ENCODE measurements at places on chromosomes 6 and 20. TPM values are rescaled to one million over a fixed set of nuclear protein-coding genes. Genes with fewer than 3 reads are reported as not detected.

- peak overlapping the region; percentile 80 for H3K4me3 ChIP-seq
- peaks cover 89% of the 10 kb centered on the region for H3K4me1 ChIP-seq
- DNase-seq, result no peak
- H3K27me3 ChIP-seq, result no peaks in the 10 kb centered on the region
- peak overlapping the region; percentile 95 for H3K27ac ChIP-seq
These were observed 88.9 kb downstream of the HIVEP2 start for GRCh38 chr6:142855893-142856623.

- H3K4me3 ChIP-seq, result no peak overlapping the region
- H3K27ac ChIP-seq, result no peak overlapping the region
- no peaks in the 10 kb centered on the region for H3K36me3 ChIP-seq
- DNase-seq, result no peak
- H3K4me1 ChIP-seq, result no peaks in the 10 kb centered on the region
- no peaks in the 10 kb centered on the region for H3K27me3 ChIP-seq
These were observed 568.4 kb upstream of the MAP3K7 start for GRCh38 chr6:91155129-91155785.

DNA sequence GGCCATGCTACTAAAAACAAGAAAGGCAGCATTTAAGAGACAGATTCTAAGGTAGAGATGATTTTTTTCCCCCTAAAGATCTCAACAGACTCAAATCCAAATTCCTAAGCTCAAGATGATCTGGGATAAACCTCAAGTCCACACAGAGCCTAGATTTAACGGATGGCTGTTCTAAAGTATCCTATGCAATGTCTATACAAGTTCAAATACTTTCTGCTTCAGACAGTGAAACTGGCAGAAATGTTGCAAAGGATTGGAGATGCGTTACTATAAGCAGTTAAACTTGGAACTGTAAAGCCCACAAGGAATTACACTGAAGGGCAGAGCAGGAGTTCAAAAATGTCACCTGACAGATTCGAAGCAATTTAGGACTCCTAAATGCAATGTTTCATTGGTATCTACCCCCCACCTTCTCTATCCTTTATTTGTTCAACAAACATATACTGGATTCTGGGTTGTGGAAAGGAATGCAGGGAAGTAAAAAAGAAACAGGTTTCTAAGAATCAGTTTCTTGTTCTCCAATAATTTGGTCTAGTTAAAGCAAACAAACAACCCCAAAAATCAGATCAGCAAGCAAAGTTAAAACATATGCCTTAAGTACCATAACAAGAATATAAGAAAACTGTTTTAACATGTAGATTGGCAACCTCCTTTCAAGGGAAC lies 1.6 kb downstream of the DNAAF9 start:
- peaks cover 2% of the 10 kb centered on the region for H3K36me3 ChIP-seq
- DNase-seq, result no peak
- peaks cover 19% of the 10 kb centered on the region for H3K27me3 ChIP-seq
- no peak overlapping the region for H3K27ac ChIP-seq

- no peak overlapping the region for H3K4me3 ChIP-seq
- peaks cover 1% of the 10 kb centered on the region for H3K36me3 ChIP-seq
- H3K27ac ChIP-seq, result no peak overlapping the region
- DNase-seq, result peak; percentile 76
- H3K4me1 ChIP-seq, result peaks cover 53% of the 10 kb centered on the region
These were observed 18.1 kb downstream of the OR2B2 start for GRCh38 chr6:27893836-27894807.

AIF1 gene
- total RNA-seq, result 55.5 TPM

EYA2 gene
- not detected for total RNA-seq

PRR18 gene
- not detected for total RNA-seq

NKAIN4 gene
- not detected for total RNA-seq

NKX2-2 gene
- total RNA-seq, result not detected

All from activated T-helper 1 cell treated with anti-CD3 and anti-CD28 coated beads, Interleukin-12 subunit alpha, Interleukin-12 subunit beta, Interleukin-2, Interleukin-4 antibody, amounts not matched to agents 30 ng/mL and 10 ng/mL and 1 ng/mL, durations not matched to agents 14 hours and 24 hours and 36 hours (primary cell).